Left colon (tissue), 2 donors: ENCODE measurements at places on chromosomes 3 and 15. TPM values are rescaled to one million over a fixed set of nuclear protein-coding genes. Genes with fewer than 3 reads are reported as not detected.

Gene IL17RD
- 2.7 TPM for total RNA-seq

Gene CIDEC
- total RNA-seq, result 24.6 TPM

Gene PARP15
- 1.4 TPM for total RNA-seq

Gene ABHD6
- total RNA-seq, result 21.9 TPM

Gene CHRM5
- not detected for total RNA-seq

Gene GOLGA8M
- total RNA-seq, result 1.1 TPM

Gene CCR3
- 0.28 TPM for total RNA-seq

Gene ILDR1
- 27.7 TPM for total RNA-seq

Gene CP
- total RNA-seq, result 11.1 TPM

Gene CCR9
- total RNA-seq, result 0.34 TPM

Gene GREM1
- total RNA-seq, result 13.7 TPM

Gene ACSBG1
- 0.45 TPM for total RNA-seq

Gene KLF15
- total RNA-seq, result 1.6 TPM

Gene TFRC
- 416 TPM for total RNA-seq

Gene HYKK
- 7.5 TPM for total RNA-seq
